Effector memory CD4-positive, alpha-beta T cell (primary cell): ENCODE measurements at places on chromosomes 6 and 20.
A peak's percentile ranks its signal among the peaks of the same experiment; 100 is the strongest.

GRCh38 chr6:5278565-5279120 is 17.3 kb downstream of the FARS2 start:
- DNase-seq = no peak

DNA sequence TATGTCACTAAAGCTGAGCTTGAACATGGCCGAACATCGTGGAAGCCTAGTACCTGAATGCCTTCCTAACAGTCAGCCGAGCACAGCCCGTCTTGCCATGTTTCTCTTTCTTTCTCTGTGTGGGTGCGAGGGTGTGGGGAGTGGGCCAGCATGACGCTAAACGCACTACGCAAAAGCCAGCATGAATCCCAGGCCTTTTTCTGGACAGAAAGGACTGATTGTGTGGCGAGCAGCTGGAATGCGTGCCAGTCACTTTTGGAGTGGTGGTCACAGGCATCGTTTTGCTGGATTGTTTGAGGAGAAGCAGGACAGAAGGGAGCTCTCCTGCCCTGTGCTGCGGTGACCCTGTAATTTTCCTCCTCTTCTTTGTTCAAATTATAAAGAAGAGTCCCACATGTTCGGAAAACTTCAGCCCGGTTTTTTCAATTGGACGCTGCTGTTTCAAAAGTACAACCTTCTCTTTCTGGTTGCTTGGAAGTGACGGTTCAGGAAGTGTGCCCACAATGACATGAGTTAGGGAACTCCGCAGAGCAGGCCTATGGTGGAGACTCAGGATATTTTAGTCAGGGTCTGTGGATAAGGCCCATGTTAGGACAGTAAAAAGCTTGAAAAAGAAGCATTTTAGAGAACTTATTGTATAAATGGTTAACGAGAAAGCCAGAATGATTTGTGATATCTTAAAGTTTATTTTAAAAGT is 54.3 kb downstream of the PDE7B start:
- DNase-seq = no peak

DNA sequence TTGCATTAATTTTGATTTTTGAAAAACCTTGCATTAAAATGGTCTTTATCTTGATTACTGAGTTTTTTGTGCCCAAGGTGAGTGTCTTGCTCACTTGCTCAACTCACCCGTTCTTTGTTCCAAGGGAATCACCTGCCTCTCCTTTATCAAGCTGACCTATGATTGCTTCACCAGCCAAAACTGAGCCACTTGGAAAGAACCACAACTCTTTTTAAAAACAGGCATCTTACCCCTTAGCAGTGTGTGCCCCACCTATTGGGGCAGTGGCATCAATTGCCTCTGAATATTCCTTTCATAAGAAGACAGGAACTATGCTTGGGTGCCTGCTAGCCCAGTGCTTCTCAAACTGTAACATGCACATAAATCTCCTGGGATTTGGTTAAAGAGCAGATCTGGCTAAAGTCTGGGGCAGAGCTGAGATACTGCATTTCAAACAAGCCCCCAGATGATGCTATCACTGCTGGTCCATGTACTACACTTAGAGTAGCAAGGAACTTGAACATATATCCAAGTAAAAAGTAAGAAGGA is 3.3 kb upstream of the STK38 start:
- no peak for DNase-seq

- DNase-seq = peak; percentile 47
Measured at GRCh38 chr6:111759836-111760785, 113.1 kb downstream of the FYN start.

GRCh38 chr6:44000164-44000842 is 126.9 kb downstream of the MRPL14 start:
- no peak for DNase-seq

GRCh38 chr6:70857387-70858077 is 99.3 kb downstream of the B3GAT2 start:
- DNase-seq = no peak

- DNase-seq = no peak
Measured at GRCh38 chr6:140070846-140071473, 696.5 kb upstream of the CITED2 start.

GRCh38 chr6:149303468-149303867 is 14.0 kb upstream of the TAB2 start:
- no peak for DNase-seq

DNA sequence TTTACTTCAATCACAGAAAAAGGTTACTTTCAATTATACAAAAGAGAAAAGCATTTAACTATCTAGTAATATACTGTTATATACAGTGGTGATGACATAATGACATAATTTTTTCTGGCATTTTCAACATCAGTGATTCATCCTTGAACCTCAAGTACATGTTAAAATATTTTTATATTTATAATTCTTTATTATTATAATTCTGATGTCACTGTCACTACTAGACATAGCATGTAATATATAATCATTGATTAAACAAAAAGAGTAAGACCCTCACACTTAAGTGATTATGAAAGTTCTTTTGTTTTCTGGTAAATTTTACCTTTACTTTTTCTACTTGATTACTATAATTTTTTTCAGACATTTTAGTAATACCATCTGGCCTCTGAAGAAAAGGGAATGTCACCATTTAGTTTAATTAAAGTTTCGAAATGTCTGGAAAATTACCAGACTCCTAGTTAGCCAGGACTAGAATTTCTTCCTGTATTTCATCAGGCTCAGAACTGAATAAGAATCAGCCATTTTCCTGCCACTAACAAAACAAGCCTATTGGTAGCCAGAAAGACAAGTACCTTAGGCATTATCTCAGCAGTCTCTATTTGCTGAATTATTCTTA is 71.5 kb downstream of the FILIP1 start:
- no peak for DNase-seq

DNA sequence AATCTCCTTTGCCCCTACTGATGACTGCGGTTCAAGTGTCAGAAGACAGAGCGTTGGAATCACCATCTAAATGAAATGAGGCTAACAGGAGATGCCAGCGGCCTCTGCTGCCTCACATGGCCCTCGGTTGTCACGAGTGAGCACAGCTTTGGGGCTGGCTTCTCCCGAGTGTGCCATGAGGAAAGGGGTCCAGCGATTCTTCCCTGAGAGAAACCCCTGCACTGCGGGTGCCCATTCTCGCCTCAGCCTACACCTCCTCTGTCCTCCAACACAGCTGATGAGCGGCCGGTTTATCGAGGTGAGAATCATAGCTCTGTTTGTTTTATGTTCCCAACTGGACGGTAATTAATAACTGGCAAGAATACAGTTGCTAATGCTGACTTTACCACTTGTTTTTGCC is 144.7 kb upstream of the RPS6KA2 start:
- no peak for DNase-seq

DNA sequence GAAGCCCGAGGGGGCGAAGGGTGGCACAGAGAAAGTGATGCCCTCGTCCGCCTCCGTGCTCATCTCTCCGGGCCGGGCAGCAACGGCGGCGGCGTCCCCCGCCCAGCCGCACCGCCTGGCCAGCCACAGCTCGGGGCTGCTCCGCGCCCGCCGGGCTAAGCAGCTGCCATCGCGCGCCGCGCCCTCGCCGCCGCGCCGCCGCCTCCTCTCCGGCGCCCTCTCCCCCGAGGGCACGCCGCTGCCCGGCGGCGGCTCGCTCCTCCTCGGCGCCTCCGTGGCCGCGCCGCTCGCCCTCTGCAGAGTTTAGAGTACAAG is 225 bp downstream of the MAP3K5 start:
- peak; percentile 31 for DNase-seq

GRCh38 chr6:157079771-157080170 is 243.5 kb downstream of the TMEM242 start:
- no peak for DNase-seq

DNA sequence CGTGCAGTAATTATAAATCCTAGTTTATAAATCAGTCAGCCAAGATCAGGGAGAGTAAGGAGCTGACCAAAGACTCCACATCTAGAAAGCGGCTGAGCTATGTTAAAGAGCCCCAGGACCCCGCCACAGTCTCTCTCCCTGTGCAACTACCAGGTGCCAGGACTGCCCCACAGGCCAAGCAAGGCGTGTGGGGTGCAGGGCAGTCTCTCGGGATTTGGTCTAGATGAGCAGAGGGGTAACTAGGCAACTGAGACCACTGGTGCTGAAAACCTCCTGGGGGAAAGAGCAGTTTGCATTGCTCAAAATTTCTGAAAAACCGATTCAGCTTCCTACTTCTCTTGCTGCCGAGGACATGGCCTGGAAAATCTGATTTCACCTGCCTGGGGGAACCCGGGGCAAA is 10.4 kb downstream of the PMEPA1 start:
- no peak for DNase-seq

DNA sequence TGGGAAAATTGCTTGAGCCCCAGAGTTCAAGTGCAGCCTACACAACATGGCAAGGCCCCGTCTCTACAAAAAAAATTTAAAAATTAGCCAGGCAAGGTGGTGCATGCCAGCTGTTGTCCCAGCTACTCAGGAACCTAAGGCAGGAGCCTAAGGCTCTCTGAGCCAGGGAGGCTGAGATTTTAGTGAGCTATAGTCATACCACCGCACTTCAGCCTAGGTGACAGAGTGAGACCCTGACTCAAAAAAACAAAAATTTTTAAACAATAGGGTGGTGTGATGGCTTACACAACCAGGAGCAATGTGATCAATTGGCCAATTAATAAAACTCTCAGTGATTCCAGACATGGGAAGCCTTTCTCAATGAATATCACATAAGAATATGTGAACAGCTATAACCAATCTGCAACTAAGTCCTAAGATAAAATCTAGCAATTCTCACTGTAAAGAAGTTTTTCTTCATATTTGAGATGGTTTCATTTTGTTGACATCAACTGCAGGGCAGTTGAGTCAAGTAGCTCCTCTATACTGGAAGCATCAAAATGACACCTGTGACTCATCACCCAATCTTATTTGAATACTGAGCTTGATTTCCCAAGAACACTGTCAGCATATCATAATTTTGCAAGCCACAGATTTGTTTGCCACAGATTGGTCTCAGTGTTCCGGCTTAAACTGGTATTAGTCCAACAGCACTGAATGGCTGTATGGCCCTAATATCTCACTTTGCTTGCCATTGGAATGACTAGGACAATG is 169.0 kb upstream of the GJE1 start:
- DNase-seq = no peak

- no peak for DNase-seq
Measured at GRCh38 chr6:169169375-169169774, 84.3 kb downstream of the THBS2 start.

DNA sequence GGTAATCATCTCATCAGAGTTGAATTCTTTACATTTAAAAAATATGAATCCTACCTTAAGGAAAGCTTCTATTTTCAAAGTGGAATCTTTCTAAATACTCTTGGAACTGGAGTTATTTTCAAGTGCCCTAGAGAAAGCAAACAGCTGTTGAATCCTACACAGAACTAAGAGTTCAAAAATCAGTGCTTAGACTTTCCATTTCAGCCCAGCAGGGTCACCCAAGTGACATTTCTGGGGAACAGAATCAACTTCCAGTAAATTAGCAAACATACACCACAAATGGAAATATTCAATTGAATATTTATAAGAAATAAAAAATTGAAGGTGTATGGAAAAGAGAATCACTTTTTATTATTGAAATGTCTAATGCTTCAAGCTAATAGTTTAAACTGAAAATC is 427.7 kb upstream of the NOX3 start:
- no peak for DNase-seq

DNA sequence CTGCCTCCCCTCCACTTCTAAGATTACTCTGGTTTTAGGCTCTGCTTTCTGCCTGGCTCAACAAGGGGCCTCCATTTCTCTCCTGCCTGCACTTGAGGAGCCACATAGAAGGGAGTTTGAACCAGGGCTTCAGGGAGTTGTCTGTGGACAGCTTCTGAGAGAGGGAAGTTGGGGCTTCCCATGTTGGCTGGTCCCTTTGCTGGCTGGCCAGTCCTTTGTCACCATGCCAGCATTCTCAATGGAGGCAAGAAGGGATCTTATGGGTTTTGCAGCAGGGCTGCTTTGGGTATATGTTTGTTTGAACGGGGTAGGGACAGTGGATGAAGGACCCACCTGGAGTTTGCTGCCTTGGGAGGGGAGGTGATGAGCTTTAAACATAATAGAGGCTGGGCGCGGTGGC is 124.9 kb downstream of the CARMIL1 start:
- DNase-seq = no peak

- DNase-seq = no peak
Measured at GRCh38 chr6:167731731-167732422, 94.8 kb upstream of the AFDN start.

DNA sequence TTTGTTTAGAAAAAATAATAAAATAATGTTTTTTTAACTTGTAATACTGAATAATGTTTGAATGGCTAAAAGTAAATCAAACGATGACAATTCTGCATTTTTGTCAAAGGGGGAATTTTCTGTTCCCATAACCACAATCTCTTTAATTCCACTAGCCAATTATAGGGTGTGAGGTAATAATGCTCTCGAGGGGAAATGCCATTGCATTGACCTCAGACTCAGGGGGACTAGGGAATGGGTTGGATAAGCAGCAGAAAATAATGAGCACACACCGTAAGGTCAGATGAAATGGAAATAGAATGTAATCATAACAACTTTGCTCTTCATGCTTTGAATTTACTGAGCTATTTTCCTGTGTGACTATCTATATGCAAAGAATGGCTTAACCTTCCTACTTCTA is 584.7 kb downstream of the RFPL4B start:
- no peak for DNase-seq

GRCh38 chr6:157328108-157328692 is 4.9 kb upstream of the TMEM242 start:
- no peak for DNase-seq

DNA sequence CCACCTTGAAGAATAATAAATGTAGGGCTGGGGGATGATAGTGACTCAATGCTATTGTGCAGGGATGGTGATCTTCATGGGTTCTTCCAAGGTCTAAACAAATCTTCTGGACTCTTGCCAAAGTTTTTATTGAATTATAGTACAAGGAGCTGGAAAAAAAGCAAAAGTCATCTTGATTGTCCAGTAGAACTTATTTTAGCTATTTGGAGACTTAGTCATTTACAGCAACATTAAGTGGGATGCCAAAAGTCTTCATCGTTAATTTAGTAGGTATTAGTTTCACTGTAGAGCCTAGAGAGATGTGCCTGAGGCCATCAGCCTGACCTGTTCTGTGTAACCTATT is 212.9 kb upstream of the TBX18 start:
- no peak for DNase-seq

DNA sequence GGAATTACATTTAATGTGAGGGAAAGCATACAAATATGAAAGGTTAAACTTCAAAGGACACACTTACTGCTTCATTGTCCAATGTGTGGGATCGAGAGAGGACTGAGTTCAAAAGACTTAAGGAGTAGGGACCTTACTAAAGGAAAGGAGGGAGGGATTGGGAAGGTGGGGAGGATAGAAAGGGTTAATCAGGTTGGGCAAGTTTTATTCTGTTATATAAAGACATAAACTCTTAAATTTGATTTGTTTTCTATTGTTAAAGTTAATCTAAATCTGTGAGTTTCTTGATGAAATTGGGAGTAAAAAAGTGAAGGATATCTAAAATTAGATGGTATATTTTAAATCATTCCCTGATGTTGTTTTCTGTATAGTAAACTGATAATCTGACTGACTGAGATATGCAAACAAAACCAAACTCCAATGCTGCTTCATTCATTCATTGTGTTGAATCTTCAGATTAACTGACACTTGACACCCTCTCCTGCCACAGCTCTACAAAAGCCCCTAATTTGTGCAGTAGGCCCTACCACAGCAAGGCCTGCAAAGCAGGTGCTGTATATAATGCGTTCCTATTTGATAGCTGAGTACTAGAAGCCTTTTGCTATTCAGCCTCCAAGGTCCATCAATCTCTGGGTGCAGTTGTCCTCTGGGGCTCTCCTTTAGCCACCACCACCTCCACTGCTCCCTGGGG is 1.3 kb upstream of the UBE2J1 start:
- DNase-seq = no peak
